Left renal pelvis (tissue), 4 donors: ENCODE measurements at places on chromosomes 3 and 15.

DNA sequence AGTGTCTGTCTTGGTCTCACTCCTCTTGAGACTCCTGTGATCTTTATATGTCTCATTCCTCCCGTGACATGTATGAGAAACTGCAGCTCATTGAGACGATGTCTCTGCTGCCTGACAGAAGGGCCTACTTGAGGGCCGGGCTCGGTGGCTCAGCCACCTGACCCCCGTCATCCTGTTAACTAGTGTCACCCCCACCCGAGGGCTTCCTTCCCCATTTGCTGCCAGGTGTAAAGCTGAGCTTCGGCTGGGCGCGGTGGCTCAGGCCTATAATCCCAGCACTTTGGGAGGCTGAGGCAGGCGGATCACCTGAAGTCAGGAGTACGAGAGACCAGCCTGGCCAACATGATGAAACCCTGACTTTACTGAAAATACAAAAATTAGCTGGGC is 12.7 kb downstream of the SEMA4B start:
- no peak for DNase-seq

DNA sequence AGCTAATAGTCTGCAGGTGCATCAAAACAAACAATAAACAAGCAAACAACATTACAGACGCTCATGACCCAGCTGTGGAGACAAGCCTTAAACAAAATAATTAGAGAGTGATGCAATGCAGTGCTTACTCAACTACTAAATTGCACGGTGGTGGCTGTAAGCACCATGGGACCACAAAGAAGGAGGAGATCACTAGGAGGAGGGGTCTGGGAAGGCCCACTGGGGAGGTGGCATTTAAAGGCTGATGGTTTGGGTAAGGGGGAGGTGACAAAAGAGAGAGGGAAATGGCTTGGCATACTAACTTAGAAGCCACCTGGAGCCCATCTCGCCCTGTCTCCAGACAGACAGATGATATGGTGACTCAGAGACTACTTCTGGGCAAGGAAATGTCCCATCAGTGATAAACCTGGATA is 516.7 kb downstream of the FOXP1 start:
- no peak for DNase-seq

DNA sequence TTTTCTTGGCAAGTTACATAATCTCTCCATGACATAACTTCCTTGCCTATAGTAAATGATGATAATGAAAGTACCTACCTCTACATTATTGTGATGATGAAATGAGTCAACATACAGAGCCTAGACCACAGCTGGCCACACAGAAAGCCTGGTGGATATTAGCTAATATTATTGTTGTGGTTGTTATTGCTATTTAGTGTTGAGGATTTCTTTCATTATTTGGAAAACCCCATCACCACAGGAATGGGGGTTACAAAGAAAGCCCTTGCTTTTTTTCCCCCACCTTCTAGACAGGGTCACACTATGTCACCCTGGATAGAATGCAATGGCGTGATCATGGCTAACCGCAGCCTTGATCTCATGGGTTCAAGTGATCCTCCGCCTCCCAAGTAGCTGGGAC is 125.0 kb downstream of the PDZRN3 start:
- DNase-seq = no peak

DNA sequence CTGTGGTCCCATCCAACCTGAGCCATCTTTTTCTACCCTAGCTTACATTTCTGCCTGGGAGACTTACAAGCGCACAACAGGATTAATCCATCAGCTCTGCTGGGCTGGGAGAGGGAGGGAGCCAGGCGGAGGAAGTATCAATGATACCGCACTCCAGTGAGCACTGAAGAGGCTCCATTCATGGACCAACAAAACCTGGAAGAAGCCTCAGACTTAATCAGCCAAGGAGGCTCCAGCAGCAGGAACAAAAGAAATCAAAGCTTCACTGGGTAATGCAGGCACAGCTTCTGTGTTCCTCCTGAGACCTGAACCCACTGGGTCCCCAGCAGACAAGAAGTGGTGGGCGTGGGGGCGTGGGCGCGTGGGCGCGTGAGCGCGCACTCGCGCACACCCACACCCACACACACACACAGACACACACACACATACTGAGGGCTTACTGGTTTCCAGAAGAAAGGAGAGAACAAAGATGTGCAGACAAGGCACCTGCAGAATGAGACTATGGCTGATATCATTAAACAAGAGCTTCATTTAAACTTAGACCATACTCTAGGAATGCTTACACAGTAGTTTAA is 87.0 kb upstream of the BOC start:
- no peak for DNase-seq

- no peak for DNase-seq
These were observed 43.6 kb upstream of the MGLL start for GRCh38 chr3:127865941-127866340.

DNA sequence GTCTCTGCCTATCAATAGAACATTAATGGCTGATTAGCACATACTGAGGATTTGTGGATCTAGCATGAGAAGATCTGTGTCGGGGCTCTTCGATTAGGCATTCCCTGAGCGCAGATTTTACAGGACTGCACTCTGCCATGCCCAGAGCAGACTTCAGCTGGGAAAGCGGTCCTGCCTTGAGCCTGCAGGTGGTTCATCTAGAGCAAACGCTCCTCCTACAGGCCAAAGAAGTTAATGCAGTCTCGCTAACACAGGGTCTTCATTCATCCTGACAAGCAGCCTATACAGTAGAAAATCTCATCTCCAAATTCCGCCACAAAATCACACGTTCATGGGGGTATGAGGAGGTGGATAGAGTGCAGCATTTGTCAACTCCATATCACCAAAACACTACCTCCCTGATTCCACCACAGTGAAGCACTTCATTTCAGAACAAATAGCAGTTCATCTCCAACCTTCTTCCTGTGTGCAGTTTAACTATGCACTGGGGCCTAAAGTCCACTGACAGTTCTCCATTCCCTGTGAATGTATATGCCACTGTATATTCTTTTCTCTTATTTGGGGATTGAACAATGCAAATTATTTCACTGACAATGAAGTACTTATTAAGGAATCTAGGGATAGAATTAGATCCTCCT is 405.8 kb downstream of the IGSF11 start:
- peak; percentile 48 for DNase-seq

- DNase-seq = no peak
These were observed 30.1 kb downstream of the CCDC12 start for GRCh38 chr3:46946416-46946815.

- no peak for DNase-seq
These were observed 92.3 kb upstream of the ROPN1 start for GRCh38 chr3:124084022-124084881.

DNA sequence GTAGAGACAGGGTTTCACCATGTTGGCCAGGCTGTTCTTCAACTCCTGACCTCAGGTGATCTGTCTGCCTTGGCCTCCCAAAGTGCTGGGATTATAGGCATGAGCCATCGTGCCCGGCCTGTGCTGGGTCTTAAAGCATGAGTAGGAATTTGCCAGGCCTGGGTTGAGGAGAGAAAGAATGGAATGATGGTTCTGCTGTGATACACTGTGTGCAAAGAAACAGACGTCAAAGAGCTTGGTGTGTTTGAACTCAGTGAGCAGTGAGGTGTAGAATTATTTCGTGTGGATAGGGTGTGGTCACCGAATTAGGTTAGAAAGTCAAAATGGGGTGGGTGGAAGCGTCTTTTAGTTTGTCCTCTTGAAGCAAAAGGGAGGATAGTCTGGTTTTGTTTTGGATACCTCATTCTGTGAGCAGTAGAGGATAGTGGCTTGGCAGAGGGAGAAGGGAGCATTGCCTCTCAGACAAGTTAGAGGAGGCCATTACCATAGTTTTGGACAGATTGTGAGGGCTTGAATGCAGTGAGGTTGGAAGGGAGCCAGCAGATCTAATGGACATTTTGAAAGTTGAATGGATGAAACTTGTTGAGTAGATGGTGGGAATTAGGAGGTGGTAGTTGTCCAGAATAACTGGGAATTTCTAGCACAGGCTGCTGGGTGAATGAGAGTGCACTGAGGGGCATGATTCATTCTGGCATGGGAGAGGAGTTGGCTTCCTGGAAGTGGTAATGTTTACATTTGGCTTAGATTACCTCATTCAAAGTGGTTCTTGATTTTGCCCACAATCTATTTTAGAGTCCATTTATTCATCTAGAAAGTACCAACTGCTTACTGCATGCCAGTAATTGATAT is 27.2 kb downstream of the AKAP13 start:
- DNase-seq = no peak

DNA sequence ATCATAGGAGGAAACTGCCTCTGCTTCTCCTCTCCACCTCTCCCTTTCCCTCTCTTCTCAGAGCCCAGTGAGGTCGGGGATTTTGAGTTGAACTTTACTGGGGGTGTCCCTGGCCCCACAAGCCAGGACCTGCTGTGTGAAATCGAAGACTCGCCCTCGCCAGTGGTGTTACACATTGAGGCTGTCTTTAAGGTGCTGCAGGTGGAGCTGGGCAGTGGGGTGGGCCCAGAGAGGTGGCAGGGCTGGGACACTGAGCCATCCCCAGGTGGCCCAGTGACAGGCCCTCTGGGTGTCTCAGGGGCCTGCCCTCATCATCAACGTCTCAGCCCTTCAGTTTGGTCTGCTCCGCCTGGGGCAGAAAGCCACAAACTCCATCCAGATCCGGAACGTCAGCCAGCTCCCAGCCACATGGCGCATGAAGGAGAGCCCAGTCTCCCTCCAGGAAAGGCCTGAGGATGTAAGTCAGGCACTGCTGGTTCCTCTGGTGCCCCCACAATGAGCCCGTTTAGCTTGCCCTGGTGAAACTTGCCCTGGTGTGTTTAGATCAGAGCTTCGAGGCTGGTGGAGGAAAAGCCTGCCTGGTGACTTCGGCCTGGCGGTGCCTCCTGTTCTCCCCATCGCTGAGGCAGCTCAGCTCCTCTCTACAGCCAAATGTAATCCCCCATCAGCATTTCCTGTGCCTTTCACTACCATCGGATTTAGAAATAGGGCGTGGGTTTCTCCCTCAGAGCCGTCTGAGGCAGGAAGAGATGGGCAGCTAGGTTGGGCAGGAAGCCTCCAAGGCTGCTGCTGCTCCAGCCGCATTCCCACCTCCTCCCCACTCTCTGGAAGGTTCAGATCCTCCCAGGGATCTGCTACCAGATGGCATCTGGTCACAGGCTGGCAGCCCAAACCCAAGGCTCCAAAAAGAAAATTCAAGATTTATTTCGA is 39.2 kb downstream of the ACAA1 start:
- no peak for DNase-seq

GRCh38 chr3:104943974-104944373 is 422.7 kb upstream of the ALCAM start:
- no peak for DNase-seq

- DNase-seq = peak; percentile 38
These were observed 187.6 kb downstream of the NLGN1 start for GRCh38 chr3:173584838-173585831.

DNA sequence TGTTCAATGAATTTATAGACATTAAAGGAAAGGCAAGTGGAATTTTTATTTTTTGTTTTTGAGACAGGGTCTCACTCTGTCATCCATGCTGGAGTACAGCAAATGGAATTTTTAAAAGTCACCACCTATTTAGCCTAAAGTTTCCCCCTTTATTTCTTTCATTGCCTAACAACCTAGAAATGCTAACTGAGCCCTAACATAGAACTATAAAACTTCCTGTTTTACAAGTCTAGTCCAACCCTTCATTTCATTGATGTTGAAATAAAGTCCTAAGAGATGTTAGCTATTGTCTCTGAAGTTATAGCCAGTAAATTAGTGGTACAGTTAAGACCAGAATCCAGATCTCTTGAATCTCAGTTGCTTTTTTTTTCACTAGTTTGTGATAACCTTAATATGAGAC is 39.0 kb downstream of the MAPK6 start:
- DNase-seq = no peak

- no peak for DNase-seq
These were observed 114.0 kb upstream of the PLCL2 start for GRCh38 chr3:16770792-16771191.

DNA sequence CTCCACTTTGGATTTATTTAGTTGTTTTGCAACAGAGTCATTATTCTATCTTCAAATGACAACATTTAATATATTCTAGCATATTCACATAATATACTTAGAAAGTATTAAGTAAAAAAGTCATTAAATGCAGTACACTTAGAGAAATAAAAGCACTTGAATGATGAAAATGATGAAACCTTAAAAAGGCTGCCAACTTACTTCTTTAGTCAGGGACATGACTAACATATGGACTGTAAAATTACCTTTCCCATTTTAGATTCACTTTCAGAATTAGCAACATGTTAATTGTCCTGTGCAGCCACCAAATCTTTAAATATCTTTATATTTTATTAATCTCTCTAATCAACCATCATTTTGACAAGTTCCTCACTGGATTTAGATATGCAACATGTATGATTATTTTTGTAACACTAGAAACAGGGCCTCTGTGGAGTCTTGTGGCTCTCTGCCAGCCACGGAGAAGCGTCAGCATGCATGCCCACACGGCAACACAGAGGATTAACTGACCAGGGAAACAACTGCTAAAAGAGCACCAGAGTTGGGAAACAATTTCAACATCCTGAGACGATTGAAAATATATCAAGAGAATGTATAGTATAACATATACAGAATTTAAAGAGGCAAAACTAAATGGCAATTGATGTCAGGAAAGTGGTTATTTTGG is 95.7 kb downstream of the ANO10 start:
- no peak for DNase-seq

- no peak for DNase-seq
These were observed 512 bp downstream of the LARP6 start for GRCh38 chr15:70853318-70853972.
